ENCODE measurements at places on chromosomes 2 and 18. TPM values are rescaled to one million over a fixed set of nuclear protein-coding genes. Genes with fewer than 3 reads are reported as not detected.

TUBB8B gene
- polyA plus RNA-seq = 0.10 TPM

GKN1 gene
- not detected for polyA plus RNA-seq

KIAA1328 gene
- 2.2 TPM for polyA plus RNA-seq

PFN4 gene
- polyA plus RNA-seq = 0.65 TPM

ATOH8 gene
- polyA plus RNA-seq = 19.5 TPM

TXNDC2 gene
- polyA plus RNA-seq = 0.20 TPM

C2orf66 gene
- polyA plus RNA-seq = 0.23 TPM

COL5A2 gene
- 383 TPM for polyA plus RNA-seq

SPDYA gene
- 0.10 TPM for polyA plus RNA-seq

ALLC gene
- polyA plus RNA-seq = not detected

All from BJ (cell line).